ELF-1 (cell line): ENCODE measurements at places on chromosomes 6 and 20.
A peak's percentile ranks its signal among the peaks of the same experiment; 100 is the strongest.

- DNase-seq: no peak
These were observed 35.0 kb downstream of the STX11 start for GRCh38 chr6:144185133-144185836.

DNA sequence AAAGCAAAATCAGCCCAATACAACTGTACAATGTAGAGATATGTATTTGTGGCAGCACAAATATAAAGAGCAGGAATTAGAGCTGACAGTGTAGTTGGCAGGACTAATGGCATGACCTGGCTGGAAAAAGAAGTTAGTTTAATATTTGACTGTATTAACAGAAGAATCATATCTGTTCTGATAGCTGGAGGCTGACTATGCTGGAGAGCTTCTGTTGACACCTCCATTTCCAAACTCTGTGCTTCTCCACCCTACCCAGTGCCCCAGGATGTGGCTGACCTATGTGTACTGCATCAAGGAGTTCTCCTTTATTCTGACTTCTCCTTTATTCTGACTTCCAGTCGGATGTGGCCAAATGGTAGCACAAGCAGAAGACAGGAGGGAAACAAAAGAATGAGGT, 299.3 kb downstream of the PKHD1 start:
- DNase-seq: no peak

GRCh38 chr6:87794922-87795885, 93.2 kb upstream of the AKIRIN2 start:
- peak; percentile 29 for DNase-seq

DNA sequence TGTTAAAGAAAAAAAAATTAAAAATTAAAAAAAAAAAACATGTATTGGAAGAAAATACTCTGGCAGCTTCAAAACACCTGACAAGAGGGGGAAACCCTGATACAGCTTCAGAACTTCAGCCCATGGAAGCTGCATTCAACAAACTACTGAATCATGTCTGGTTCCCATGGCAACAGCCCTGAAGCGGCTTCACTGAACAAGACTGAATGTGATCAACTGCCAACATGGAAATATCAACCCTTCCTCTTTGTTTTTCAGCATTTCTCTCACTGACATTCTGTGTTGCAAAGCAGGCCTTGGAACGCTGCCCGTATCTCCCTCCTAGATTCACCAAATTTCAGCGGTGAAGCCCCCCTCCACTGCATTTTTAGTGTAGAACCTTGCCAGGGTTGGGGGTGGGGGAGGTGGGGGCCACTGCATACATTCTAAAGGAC, 91.3 kb upstream of the SHLD1 start:
- no peak for DNase-seq

GRCh38 chr6:13674533-13675190, 37.0 kb downstream of the RANBP9 start:
- no peak for DNase-seq
